CD4-positive, alpha-beta T cell treated with Interleukin-12 subunit alpha and Interleukin-12 subunit beta, for 1 hour (primary cell): ENCODE measurements at places on chromosomes 3 and 15.

GRCh38 chr15:89057506-89058133 is 30.6 kb upstream of the ABHD2 start:
- DNase-seq: peak; percentile 84

- no peak for DNase-seq
Observed at GRCh38 chr3:99842826-99843589, 25.3 kb downstream of the CMSS1 start.

DNA sequence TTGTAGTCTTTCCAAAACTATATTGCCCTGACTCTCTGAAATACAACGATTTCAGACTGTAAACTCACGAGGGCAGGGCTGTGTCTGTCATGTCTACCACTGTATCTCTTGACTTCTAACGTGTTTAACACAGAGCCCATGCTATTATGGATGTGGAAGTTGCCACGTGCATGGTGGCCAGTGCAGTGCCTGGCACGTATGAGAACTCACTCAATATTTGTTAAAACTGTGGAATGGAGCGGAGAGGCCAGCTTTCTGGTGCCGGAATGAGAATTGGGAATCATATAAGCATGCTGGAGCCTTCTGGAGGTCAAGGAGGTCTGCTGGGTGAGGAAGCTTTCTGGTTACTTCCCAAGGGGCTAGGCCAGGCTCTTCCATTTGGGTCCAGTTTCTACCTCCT is 220.6 kb upstream of the LYSMD4 start:
- DNase-seq: no peak

DNA sequence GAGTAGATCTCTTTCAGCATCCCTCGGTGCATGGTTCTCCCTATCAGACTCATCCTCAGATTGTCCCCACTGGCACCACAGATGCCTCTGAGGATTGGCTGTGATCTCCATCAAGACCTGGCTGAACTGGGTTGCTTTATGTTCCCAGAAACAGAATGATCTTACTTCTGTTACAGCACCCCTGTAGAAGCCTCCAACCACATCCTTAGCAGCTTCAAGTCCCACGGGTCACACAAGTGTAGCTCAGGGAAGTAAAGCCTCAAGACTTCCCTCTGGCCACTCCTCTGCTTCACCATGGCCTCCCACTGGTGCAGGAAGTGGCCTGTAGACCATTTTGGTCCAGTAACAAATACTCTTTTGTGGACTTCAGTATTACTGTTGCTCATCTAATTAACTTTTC is 566.4 kb upstream of the SUCLG2 start:
- DNase-seq: no peak

GRCh38 chr15:72307026-72307425 is 12.9 kb downstream of the CELF6 start:
- no peak for DNase-seq

- no peak for DNase-seq
Observed at GRCh38 chr3:181721046-181721875, 9.5 kb downstream of the SOX2 start.

DNA sequence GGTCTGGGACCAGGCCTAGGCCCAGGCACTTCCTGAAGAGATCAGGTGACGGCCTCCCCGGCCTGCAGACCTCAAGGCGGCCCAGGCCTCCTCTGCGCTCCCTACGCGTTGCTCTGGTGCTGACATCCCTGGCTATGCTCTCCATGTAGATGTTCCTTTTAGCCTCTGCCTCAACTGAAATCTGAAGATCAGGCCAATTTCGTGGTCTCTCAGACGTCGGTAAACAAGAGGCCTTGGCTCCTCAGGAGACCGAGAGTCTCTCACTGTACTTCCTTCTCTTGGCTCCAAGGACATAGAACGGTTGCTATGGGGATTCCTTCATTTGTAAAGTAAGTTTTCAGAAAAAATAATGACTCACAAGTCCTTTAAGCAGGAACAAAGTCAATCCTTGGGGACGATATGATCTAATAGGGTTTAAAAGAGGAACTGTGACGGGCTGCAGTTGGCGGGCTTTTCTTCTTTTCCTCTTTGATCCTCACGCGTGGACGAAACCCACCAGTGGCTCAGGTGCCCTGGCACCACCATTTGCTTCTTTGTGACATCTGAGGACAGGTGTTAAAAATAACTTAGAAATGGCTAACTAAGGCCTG is 55.6 kb upstream of the CGNL1 start:
- DNase-seq: no peak

DNA sequence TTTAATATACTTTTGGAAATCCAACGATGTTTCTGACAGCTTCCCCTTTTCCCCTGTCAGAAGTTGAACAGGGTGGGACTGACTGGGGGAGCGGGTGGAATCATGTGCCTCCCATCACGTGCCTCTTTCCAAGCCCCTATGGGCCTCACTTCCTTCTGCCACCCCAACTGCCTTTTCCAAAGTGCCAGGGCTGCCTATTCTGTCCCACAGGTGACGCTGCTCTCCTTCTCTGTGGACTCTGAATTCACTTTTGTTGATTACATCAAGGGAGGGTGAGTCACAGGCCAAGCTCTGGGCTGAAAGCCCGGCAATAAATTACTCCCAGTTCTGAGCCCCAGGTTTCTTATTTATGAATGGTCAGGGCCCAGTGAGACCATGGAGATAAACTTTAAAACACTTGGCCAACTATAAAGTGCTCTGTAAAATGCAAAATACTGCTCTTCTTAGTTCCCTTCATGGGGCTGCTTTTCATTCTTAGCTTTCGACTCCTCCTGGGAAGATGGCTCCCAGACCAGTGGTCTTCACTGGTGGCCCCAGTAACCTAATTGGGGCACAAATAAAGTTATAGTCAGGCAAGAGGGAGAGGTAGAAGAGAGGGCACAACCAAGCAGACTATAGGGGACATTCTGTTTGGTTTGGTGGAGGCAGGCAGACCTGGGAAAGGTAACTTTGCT is 12.3 kb downstream of the CPNE9 start:
- peak; percentile 38 for DNase-seq

GRCh38 chr3:175598740-175599139 is 739.6 kb downstream of the NAALADL2 start:
- DNase-seq: no peak

GRCh38 chr3:100420885-100421284 is 19.5 kb downstream of the LNP1 start:
- no peak for DNase-seq

GRCh38 chr3:57729334-57730045 is 26.6 kb upstream of the SLMAP start:
- no peak for DNase-seq

DNA sequence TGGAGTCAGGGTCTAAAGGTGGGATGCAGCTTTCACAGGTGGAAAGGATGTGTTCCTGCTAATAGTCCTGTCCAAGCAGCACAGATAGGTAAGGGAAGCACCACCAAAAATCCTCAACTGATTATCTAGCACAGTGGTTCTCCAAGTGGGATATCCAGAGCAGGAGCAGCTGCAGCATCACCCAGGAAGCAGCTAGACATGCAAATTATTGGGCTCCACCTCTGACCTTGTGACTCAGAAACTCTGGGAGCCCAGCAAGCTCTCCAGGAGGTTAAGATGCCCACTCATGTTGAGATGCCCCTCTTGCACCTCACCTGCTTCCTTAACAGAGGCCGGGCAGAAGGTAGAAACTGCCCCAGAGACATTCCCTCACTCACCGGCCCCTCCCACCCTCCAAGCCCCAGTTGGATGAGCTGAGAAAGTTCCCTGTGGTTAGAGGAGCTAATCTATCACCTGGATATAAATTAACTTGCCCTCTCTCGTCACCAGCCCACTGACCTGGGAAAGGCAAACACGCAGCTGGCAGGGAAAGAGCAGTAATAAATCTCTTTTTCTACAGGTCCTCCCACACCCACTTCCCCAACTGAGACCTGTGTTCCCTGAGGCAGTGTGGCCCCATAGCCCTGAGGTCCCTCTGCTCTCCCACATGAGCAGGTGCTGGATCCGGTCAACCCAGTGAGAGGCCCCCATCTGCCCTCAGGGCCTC is 39.3 kb downstream of the ADCY5 start:
- DNase-seq: no peak

DNA sequence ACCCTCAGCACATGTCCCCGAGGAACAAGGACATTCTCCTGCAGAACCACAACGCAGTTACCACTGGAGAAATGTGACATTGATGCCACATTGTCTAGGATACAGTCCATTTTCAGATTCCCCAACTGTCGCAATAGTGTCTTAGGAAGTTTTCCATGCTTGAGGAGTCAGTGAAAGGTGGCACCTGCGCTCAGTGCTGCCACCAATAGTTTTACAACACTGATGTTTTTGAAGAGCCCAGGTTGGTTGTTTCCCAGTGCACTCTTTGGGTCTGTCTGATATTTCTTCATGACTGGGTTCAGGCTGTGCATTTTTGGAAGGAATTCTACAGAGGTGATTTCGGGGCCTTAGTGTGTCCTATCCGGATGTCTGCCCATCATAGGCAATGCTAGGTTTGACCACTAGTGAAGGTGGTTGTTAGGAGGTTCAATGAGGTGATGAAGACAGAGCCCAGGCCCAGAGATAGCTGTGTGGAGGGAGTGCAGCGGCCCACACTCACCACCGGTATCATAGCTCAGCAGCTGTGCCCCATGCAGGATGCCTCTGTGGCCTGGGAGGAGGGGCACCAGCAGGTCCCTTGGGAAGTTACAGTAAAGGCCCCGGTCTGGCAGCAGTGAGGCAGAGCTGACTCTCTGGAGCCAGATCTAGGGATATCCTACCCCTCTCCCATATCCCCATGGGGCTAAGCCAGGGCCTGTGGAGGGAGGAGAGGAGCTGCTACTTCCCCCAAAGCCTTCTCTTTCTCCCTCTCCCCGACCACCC is 96.6 kb downstream of the DNAJB8 start:
- no peak for DNase-seq

GRCh38 chr3:20401253-20401652 is 215.2 kb upstream of the SGO1 start:
- no peak for DNase-seq

DNA sequence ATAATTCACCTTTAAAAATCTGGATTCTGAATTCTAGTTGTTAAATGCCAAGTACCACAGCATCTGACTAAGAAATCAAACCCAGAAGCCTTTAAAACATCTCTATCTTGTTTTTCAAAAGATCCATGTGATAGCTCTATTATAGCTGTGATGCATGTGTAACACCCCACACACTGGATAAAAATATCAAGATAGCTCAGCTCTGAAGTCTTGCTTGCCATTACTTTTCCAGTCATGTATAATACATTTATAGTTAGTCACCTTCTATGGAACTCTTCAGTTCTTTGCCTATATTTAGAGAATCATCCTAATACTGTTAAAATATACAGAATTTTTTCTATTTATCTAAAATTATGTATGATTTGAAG is 11.6 kb downstream of the ARPP19 start:
- no peak for DNase-seq

- DNase-seq: no peak
Observed at GRCh38 chr15:28920781-28921331, 35.1 kb downstream of the APBA2 start.

GRCh38 chr3:73321286-73321999 is 260.0 kb downstream of the EBLN2 start:
- DNase-seq: no peak

DNA sequence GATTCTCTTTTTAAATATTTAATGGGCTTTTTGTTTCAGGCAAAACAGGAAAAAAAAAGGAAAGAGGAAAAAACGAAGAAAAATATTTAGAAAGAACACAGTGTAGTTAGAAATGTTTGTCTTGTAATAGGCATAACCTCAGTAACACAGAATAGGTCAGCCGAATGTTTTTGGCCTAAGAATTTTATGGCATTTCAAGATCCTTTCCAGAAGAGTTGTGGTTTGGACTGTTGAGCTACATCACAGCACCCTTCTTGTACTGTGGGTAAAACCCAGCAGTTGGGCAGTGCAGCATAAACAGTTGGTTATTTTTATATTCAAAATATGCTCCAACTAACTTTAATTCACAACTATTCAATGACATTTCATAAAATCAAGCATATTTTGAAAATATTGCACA is 474.4 kb upstream of the AGTR1 start:
- no peak for DNase-seq

- no peak for DNase-seq
Observed at GRCh38 chr3:102195198-102195948, 239.4 kb upstream of the ZPLD1 start.

- DNase-seq: no peak
Observed at GRCh38 chr3:178487752-178488151, 48.5 kb upstream of the KCNMB2 start.

- no peak for DNase-seq
Observed at GRCh38 chr3:143731776-143732175, 116.5 kb downstream of the SLC9A9 start.

DNA sequence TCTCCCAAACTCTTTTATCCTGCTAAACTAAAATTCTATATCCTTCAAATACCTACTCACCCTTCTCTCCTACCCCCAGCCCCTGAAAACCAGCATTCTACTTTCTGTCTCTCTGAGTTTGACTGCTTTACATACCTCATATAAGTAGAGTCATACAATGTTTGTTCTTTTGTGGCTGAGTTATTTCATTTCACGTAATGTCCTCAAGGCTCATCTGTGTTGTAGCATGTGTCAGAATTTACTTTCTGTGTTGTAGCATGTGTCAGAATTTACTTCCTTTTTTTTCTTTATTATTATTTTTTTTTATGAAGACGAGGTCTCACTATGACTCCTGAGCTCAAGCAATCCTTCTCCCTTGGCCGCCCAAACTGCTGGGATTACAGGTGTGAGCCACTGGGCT is 20.1 kb downstream of the IFT122 start:
- no peak for DNase-seq

GRCh38 chr15:33467146-33467815 is 156.5 kb downstream of the RYR3 start:
- no peak for DNase-seq

GRCh38 chr3:123593381-123593780 is 8.5 kb upstream of the HACD2 start:
- no peak for DNase-seq
